ENCODE measurements at places on chromosomes 13 and 19.

DNA sequence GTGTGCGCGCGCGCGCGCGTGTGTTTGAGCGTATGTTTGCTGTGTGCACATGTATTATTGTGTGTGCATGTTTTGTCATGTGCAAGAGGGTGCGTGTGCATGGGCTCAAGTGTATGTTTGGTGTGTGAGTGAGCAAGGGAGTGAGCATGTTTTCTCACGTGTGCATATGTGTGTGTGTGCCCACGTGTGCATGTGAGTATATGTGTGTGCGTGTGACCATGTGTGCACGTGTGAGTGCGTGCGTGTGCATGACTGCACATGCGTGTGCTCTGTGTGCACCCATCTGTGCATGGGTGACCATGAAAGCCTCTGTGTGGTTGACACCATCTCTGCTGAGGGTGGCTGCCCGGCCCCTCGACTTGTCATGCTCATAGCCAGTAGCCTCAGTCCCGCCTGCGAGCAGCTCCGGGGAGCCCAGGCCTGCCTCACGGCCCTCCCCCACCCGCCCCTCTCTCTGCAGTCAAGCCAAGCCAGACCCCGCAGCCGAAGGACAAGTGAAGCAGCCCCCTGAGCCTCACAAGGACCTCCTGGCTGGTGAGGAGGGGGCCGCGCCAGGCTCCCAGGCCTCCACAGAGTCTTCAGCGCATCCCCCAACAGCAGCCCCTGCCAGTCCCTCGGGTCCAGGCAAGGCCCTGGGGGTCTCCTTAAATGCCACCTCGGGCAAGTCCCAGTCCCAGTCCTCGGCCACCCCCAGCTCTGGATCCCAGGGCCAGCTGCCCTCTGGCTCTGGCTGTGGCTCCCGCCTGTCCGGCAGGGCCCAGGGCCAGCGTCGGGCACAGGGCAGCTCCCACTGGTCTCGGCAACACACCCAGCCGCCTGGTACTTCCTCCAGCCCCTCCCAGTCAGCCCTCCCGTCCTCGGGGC is 6.0 kb downstream of the REEP6 start:
- DNase-seq: no peak

GRCh38 chr19:2619076-2619475 is 83.4 kb downstream of the GNG7 start:
- DNase-seq: no peak

DNA sequence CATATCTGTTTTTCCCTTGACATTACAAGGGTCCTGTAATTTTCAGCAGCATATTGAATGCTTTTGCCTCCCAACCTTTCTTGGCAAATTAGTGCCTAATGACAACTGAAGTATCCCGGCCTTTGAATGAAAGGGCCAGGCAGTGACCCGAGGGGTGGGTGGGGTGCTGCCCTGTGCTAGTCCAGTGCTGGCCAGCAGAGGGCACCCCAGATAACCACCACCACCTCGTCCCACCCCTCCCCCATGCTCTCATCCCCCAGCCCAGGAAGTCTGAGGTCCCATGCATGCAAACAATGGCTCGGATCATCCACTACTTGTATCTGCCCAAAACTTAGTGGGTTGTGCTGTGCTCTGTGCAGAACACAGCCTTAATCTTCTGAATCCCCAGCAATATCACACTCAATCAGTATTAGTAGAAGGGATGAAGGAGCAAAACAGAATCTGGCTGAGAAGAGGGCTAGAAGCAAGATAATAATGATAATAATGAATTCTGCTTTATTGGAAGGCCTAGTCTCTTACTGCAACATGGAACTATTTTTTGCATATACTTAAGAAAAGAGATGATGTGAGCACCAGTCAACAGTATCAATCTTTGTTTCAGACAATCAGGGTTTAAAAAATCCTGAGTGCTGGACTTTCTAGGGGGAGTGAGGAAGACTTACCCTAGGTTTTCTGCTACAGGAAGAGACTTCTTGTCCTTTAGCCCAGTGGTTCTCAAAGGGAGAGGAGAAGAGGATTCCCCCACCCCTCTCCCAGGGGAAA is 3.8 kb downstream of the ATP12A start:
- peak; percentile 56 for DNase-seq

DNA sequence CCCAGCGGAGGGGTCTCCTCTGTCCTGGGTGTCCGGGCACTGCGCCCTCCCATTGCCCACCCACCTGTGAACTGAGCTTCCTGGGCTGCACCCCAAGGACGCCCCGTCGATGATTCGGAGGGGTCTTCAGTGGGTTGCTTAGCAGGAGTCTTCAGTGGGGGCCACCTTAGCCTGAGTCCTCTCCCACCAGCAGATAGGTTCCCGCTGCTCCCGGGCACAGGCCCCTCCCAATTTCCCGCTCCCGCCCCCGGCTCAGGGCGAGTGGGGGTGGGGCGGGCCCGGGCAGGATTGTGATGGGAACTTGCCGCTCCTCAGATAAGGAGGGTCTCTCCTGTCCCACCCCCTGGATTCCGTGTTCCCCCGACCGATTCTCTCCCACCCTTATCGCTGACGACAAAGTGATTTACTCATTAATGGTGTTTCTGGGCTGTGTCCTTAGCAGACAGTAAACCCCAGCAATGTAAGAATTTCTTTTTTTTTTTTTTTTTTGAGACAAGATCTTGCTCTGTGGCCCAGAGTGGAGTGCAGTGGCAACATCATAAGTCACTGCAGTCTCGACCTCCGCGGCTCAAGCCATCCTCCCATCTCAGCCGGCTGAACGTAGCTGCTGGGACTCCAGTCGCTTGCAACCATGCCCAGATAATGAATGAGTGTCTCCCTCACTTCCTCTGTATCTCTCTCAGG is 655 bp upstream of the S1PR5 start:
- no peak for DNase-seq

DNA sequence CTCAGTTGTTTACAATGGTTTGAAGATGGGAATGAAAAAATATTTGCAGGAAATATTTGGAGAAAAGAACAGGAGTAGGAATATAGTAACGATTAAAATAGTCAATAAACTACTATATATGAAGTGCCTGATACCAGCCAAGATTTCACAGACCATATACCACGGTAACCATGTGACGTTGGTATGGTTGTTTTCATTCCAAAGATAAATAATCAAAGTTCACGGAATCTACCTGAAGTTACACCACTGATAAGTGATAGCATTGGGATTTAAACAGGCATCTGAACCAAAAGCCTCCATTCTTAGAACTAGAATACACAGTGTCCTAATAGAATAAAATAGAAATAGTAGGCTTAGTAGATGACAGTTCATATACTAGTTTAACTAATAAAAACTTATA is 123.5 kb downstream of the RBM26 start:
- DNase-seq: no peak
